ENCODE measurements at places on chromosomes 2 and 18.
A peak's percentile ranks its signal among the peaks of the same experiment; 100 is the strongest.

- peak; percentile 79 for DNase-seq
These were observed 939 bp downstream of the DOCK10 start for GRCh38 chr2:225041207-225041850.

DNA sequence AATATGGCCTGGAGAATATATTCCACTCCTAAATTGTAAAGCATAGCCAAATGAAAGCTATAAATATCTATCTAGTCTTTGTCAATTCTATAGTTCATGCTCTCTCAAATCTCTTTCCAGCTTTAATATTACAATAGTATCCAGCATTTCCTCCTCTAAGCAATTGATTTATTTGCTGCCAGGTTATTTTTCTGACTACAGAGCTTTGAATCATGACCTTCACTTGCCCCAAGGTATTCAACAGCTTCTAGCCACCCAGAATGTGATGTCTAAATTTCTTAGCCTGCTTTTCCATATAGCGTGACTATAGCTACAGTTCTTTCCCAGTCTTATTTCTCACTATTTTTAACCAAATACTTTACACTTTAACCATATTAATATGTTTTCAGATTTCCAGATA is 1287.6 kb downstream of the LRP1B start:
- DNase-seq: no peak

GRCh38 chr18:37266290-37266689 is 299.3 kb downstream of the CELF4 start:
- no peak for DNase-seq

GRCh38 chr2:118539290-118539689 is 308.2 kb downstream of the EN1 start:
- DNase-seq: peak; percentile 24

- DNase-seq: no peak
These were observed 281.1 kb downstream of the MBD2 start for GRCh38 chr18:53943326-53943860.

GRCh38 chr2:197706839-197707207 is 1.7 kb downstream of the MARS2 start:
- DNase-seq: no peak

DNA sequence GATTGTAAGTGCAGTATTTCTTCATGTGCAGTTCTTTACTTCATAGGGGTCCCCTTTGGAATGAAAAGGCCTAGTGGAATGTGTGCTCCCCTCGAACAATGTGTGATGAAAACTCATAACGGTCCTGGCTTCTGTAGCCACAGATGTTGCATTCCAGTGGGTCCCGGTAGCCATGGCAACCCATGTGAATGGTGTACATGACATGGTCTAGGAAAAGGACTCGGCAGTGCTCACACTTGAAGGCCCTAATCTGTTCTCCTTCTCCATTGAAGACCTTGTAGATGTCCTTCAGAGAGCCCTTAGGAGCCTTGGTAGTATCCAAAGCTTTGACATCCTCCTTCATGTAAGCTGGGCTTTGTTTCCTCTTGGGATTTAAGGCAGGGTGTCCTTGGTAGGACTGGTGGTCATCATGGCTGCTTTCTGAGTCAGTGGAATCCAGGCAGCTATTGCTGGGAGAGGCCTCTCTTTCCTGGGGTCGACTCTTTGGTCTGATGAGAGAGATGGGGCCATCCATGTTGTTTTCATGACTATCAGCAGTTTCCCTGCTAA is 144.0 kb downstream of the IKZF2 start:
- DNase-seq: no peak

GRCh38 chr2:42933824-42934254 is 141.5 kb upstream of the HAAO start:
- DNase-seq: no peak

GRCh38 chr2:202032846-202033316 is 774 bp upstream of the FZD7 start:
- peak; percentile 8 for DNase-seq

- no peak for DNase-seq
These were observed 209.2 kb downstream of the LOXHD1 start for GRCh38 chr18:46447792-46448191.

GRCh38 chr2:217418544-217418943 is 558.7 kb upstream of the TNP1 start:
- no peak for DNase-seq

- peak; percentile 82 for DNase-seq
These were observed at the start of gene USP40 for GRCh38 chr2:233566141-233566956. USP40 (minus strand) TSS chr2:233566782; CDS start chr2:233565554, 1,228 bp downstream.

GRCh38 chr2:164606557-164606956 is 14.7 kb downstream of the GRB14 start:
- no peak for DNase-seq

GRCh38 chr18:75204732-75205513 is 4.0 kb downstream of the PTGR3 start:
- no peak for DNase-seq

GRCh38 chr2:168766600-168766999 is 35.8 kb upstream of the NOSTRIN start:
- DNase-seq: no peak

DNA sequence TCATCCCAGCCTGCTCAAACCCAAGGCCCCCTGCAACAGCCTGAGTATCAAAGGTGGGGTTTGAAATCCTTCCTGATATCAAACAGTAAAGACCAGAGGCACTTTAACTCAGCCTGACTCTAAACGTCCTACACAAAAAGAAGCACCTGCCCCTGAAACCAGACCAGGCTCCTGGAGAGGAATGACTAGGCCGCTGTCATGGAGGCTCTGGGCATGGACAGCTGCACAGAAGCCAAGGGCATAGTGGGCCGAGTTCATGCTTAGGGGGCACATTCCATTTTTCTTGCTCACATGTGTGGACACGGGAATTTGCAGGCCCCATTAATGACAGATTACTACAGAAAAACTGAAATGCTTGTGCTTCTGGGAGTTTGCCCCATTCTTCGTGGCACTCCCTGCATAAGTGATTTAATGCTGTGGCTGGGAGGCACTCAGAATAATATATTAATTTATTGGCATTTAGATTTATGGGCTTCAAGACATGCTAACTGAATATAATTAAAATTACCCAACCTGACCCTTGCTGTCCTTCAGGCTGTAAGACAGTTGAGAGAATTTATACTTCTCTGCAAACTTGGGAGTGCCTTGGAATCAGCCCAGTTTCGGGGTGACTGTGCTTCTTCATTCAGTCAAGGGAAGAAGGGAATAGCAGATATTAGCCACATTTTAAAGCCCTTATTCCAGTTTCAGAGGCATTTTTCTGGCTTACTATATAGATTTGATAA is 105.5 kb downstream of the GYPC start:
- peak; percentile 52 for DNase-seq

DNA sequence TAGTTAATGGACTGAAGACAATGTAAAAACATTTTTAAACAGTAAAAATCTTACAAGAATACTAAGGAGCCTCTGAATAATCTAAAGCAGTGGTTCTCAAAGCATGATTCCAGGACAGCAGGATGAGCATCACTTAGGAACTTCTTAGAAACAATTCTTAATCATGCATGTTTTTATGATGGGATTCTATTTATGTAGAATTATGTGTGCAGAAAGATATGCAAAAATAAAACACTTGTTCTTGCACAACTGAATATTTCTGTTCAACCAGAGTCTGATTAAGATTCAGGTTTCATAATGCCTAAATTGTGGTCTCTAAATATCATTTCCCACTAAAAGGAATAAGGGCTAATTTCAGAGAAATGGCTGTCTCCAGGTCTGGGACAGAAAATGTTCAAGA is 69.2 kb upstream of the MTIF2 start:
- no peak for DNase-seq

GRCh38 chr18:55173291-55173690 is 214.0 kb upstream of the CCDC68 start:
- no peak for DNase-seq

GRCh38 chr2:134370655-134371445 is 117.0 kb downstream of the MGAT5 start:
- DNase-seq: no peak

GRCh38 chr2:134758633-134759032 is 39.8 kb upstream of the TMEM163 start:
- DNase-seq: no peak

DNA sequence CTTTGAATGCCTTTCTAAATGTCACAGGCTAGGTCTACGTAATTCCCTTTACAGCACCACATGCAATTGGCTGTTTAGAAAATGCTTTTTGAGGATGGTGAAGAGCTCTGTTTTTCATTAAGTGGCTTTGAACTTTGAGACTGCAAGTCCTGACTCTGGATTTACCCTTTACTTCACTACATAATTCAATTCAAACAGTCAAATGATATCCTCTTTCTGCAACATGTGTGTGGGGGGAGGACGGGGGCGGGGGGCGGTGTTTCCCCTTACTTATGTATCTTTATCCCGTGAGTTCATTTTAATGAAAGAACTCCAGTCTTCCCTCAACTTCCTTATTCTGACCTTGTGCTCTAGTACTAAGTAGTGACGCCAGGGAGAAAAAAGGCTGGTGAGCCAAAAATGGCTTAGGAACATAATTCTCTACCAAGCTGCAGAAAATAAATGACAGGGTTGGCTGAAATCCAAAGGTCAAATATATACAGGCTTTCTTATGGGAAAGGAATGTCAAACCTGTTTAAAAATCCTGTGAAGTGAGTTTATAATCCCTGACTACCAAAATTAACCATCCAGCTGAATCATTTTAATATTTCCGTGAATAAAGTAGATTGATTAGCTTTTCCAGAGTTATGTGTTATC is 119.6 kb downstream of the SLC8A1 start:
- DNase-seq: no peak

All from Ammon's horn (tissue), 1 donor.